ENCODE measurements at places on chromosomes 1 and 21.

DNA sequence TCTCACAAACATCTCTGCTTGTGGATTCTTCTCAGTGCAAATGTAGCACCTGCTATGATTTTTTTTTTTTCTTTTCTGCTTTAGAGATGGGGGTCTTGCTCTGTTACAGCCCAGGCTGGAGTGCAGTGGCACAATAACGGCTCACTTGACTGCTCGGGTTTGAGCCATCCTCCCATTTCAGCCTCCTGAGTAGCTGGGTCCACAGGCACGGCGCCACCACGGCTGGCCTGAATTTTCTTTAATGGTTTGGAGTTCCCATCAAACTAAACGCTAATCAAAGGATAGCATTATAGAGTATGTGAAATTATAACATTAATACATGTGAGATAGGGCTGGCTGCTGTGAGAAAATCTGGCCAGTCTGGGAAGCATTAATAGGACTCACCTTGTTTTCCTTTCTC, 7.2 kb upstream of the PTGER3 start:
- DNase-seq: no peak

DNA sequence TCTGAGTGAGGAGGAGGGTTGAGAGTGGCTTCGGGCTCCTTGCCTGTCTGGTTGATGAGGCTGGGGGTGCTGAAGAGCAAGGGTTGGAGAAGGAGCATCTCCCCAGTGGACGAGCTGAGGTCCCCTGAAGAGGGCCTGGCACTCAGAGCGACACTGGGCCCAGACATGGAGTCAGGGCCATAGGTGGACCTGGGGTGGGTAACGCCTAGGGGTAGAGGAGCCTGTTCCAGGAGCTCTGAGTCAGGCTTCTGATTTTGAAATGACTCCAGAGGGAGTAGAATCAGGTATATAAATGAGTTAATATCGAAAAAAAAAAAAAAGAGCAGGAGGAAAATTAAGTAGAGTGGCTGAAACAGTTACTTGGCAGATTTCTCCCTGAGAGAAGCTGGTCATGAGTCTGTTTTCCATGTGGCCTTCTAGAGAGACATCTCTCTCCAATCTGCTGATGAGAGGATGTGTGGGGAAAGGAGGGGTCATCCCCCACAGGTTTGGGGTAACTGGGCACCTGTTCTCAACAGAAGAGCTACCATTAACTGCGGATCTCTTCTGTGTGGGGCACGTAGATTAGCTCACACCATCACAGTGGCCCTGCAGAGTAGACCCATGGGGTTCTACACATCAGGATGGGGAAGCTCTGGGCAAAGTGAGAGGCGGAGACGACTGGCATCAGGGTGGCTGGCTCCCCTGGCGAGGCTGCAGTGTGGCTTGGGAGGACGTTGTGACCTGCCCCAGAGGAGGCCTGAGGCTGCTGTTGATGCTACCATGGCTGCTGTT, 115.5 kb downstream of the DHRS3 start:
- no peak for DNase-seq

- DNase-seq: peak; percentile 34
Measured at GRCh38 chr1:66996018-66996682, 57.8 kb downstream of the SLC35D1 start.

DNA sequence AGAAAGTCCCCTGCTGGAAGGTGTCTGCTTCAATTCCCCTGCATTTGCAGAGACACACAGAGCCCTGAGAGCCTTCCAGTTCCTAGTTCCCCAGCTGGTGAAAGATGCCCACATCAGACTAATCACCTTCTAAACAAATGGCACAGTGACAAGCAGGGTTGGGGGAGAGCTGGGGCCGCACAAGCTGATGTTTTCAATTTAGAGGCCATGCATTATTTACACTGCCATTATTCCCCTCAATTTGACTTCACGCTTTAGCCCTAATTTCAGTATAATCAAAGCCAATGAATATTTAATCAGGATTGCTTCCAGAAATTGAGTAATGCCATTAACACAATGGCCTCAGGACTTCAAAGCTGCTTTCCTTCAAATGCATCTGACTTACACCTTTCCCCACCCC, 81.5 kb downstream of the BEND5 start:
- no peak for DNase-seq

- DNase-seq: no peak
Measured at GRCh38 chr1:94807742-94808491, 12.2 kb upstream of the SLC44A3 start.

DNA sequence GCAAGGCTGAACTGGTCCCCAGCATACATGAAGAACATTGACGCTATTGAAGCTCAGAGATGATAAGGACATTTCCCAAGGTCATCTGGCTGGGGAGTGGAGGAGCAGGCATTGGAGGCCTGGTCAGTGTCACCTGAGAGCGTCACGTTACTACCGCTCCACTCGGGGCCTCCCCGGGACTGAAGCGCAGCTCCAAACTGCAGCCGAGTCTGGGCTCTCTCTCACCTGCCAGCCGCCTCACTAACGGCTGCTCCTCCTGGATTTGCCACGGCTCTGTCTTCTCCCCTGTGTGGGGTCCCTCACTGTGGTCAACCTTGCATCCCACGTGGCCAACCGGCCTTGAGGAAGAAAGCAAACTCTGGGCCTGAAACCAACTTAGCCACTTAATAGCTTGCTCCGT, 111.3 kb downstream of the ADSS2 start:
- DNase-seq: no peak

Data from stimulated activated CD4-positive, alpha-beta T cell treated with anti-CD3 and anti-CD28 coated beads, TNF-alpha, amount 100 ng/mL, for 48 hours (primary cell).